ENCODE measurements at places on chromosomes 1 and 21.

DNA sequence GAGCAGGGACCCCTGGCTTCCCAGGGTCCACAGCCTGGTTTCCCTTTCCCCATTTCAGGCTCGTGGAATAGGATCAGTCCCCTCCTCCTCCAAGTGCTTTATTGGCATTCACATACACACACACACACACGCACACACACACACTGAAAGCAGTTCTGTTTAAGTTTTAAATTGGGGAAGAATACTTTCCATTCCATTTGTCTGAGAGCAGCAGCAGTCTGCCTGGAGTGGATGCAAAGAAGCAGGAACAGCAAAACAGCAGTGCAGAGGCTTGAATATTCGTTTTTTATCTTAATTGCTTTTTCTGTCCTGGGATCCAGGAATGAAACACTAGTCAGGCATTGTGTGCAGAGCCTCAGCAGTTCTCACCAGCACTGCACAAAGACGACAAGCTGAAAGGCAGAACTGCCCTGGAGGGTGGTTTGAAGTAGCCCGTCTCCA is 7.1 kb downstream of the CYB561D1 start:
- DNase-seq: no peak

GRCh38 chr21:21196087-21196486 is 197.9 kb downstream of the NCAM2 start:
- no peak for DNase-seq

GRCh38 chr1:3669421-3669821 is 17.1 kb downstream of the TP73 start:
- DNase-seq: no peak

GRCh38 chr1:1221887-1222574 is 8.1 kb upstream of the TNFRSF4 start:
- DNase-seq: no peak

DNA sequence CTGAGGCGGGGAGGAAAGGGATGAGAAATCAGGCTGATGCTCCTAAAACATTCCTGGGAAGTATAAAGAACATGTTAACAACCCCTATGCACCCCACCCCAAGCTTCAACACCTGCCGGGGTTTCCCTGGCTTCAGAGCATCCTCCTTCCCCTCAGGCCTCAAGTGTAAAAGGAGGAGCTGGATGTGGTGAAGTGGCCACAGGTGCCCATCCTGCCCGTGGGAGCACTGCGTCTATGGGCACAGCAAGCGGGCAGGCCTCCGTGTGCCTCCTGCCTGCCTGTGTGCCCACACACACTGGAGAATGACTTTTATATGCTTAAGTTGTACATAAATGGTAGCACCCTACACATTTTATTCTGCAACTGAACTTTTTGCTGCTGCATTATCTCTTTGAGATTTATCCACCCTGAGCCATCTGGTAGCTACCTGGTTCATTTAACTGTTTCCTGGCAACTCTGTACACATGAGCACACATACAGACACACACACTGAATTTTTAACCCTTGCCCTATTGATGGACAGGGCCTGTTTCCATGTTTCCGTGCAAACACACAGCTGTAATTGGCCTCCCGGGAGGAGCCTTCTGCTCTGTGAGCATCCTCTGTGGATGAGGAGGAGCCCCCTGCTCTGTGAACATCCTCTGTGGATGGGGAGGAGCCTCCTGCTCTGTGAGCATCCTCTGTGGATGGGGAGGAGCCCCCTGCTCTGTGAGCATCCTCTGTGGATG is 13.4 kb upstream of the FTCD start:
- no peak for DNase-seq

DNA sequence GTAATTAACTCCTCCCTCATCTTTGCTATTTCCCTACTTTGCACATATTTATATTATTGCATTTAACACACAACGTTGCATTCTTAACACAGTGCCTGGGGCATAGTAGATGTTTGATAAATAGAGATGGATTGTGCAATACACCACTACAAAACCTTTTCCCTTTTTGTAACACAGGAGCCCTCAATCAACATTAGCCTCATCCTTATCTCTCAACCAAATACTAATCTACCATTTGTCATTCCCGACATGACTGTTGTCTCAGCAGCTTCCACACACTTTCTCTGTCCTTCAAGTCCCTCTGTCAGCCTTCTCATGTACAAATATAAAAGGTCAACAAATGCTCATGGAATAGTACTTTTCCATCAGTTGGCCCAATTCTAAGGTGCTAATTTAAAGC is 78.9 kb upstream of the KCNK2 start:
- no peak for DNase-seq

DNA sequence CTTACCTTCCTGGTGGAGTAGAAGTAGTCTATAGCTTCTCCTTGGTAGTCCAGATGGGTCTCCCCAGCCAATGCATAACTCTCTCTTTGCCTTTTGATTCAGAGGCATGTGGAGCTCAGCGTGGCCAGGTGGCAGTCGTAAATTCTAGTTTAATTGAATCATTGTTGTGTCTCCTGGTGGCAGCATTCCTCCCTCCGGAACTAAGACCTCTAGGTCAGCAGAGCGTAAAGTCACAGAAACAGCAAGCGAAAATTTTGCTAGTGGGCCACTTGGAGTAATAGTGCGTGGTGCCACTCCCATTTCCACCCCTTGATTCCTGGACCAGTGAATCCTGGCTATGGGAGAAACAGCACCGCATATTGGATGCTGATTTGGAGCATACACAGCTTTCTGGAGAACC is 3.9 kb upstream of the TMPRSS2 start:
- DNase-seq: no peak

- no peak for DNase-seq
These were observed 915.2 kb downstream of the TTLL7 start for GRCh38 chr1:83083589-83084224.

DNA sequence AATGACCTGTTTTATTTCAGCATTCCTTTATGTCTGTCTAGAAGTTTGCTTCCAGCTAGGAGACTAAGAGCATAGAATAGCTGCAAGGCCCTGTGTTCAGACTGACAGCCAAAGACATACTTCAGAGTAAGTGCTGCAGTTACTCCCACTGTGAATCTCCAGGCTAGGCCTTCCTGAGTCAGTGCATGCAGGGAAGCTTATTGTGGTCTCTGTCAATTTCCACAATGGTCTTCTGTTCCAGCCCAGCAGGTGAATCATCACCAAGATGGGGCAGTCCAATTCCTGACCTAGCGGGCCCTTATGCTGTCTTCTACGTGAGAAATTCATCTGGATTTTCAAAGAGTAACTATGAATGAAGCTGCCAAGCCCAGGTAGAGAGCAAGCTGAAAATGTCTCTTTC is 146.3 kb upstream of the C8B start:
- no peak for DNase-seq

- no peak for DNase-seq
These were observed 261.9 kb upstream of the DEPDC1 start for GRCh38 chr1:68758666-68759209.

DNA sequence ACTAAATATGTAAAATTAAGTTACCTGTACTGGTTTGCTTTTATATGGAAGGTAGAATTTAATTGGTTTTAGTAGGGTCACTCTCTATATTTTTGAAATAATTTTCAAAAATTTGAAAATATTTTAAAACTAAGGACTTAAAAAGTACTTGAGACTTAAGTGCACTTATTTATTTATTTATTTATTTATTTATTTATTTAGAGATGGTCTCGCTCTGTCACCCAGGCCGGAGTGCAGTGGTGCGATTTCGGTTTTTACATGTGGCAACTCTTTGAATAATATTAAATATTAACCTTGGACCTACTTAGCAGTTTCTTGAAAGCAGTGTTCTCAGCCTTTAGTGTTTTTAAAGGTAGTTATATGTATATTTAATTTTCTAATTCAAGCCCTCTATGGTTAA is 36.4 kb downstream of the TMED5 start:
- DNase-seq: no peak
